ENCODE measurements at places on chromosomes 11 and 22. TPM values are rescaled to one million over a fixed set of nuclear protein-coding genes. Genes with fewer than 3 reads are reported as not detected.

GRCh38 chr11:66115638-66116301, 45.7 kb downstream of the PACS1 start:
- DNase-seq, result no peak

DNA sequence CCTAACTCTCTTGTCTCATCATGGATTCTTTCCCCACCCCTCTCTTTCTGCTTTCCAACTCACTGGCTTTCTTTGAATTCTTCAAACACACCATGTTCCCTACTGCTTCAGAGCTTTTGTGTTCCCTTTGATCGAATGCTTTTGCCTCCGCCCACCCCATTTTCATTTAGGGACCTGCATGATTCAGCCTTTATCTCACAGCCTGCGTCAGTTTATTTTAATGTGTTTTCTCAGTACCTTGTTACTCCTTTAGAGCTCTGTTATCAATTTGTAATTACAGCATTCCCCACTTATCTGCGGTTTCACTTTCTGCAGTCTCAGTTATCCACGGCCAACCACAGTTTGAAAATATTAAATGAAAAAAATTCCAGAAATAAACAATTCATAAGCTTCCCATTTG, 451.3 kb downstream of the METTL15 start:
- no peak for DNase-seq

DNA sequence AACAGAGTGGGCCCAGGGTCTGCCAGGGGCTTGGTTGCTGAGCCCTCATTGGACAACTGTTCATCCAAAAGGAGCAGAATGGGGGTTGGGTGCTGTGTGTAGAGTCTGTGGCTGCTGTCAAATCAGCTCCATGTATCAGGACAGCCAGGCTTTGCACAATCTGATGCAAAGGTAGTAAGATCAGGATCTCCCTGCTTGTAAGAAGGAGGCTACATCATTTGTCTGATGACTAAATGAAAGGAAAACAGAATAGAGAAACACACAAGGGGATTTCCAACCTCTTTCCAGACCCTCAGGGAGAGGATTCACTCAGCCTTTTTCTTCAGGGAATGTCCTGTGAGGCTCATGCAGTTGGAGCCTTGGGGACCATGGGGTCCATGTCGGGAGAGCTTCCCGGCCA, 7.2 kb downstream of the MICAL2 start:
- no peak for DNase-seq

- DNase-seq, result no peak
Observed at GRCh38 chr22:41288245-41288946, 2.4 kb upstream of the RANGAP1 start.

- no peak for DNase-seq
Observed at GRCh38 chr11:72418834-72419560, 15.3 kb downstream of the CLPB start.

Gene SLC17A6
- not detected for total RNA-seq

Gene LIF
- 3.1 TPM for total RNA-seq

Gene APOA4
- not detected for total RNA-seq

Measured in lower lobe of right lung (tissue), 2 donors.